ENCODE measurements at places on chromosomes 7 and 10.

GRCh38 chr7:20206104-20206896 is 10.9 kb downstream of the MACC1 start:
- no peak for DNase-seq

GRCh38 chr10:103812432-103812831 is 42.9 kb downstream of the SH3PXD2A start:
- no peak for DNase-seq

GRCh38 chr10:73771722-73772280 is 10.0 kb upstream of the CHCHD1 start:
- DNase-seq, result peak; percentile 93

- DNase-seq, result no peak
Measured at GRCh38 chr7:54060643-54061042, 481.5 kb upstream of the VSTM2A start.

DNA sequence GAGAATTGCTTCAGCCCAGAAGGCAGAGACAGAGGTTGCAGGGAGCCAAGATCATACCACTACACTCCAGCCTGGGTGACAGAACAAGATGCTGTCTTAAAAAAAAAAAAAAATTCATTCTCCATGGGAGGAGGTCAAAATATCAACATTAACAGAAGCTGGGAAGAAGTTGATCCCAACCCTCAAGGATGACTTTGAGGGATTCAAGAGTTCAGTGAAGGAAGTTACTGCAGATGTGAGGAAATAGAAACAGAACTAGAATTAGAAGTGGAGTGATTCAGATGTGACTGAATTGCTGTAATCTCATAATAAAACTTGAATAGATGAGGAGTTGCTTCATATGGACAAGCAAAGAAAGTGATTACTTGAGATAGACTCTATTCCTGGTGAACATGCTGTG is 19.7 kb upstream of the RPEL1 start:
- DNase-seq, result no peak

GRCh38 chr7:99171731-99172130 is 27.8 kb upstream of the SMURF1 start:
- DNase-seq, result no peak

GRCh38 chr10:102785818-102786217 is 42.1 kb downstream of the WBP1L start:
- DNase-seq, result no peak

GRCh38 chr7:50446542-50446960 is 3.6 kb downstream of the FIGNL1 start:
- no peak for DNase-seq

GRCh38 chr7:33055158-33055557 is 7.4 kb downstream of the NT5C3A start:
- DNase-seq, result no peak

DNA sequence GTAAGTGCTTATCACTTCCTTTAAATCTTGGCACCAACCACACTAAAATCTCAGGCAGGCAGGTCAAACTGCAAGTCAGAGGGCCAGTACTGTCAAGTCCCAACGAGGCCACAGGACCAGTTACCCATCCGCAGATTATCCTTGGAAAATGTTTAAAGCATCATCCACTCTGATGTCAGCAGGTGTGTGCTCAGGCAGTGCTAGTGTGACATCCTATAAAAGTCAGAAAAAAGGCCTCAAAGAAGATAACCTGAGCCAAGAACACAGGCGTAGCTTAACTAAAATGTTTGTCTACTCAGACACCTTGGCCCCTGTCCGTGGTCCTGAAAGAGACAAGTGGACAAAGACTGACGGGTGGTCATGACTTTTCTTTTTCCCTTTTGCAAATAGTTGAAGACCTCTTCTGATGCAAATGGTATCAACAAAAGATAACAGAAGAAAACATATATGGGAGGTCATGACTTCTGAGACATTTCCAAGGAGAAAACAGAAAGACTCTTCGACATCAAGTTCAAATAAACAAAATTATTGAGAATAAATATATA is 309.3 kb downstream of the KCNMA1 start:
- DNase-seq, result peak; percentile 8

- no peak for DNase-seq
Measured at GRCh38 chr7:24972991-24973390, 7.0 kb downstream of the OSBPL3 start.

- no peak for DNase-seq
Measured at GRCh38 chr7:26208040-26208439, 6.5 kb downstream of the CBX3 start.

GRCh38 chr10:12966067-12966466 is 35.4 kb downstream of the CCDC3 start:
- no peak for DNase-seq

DNA sequence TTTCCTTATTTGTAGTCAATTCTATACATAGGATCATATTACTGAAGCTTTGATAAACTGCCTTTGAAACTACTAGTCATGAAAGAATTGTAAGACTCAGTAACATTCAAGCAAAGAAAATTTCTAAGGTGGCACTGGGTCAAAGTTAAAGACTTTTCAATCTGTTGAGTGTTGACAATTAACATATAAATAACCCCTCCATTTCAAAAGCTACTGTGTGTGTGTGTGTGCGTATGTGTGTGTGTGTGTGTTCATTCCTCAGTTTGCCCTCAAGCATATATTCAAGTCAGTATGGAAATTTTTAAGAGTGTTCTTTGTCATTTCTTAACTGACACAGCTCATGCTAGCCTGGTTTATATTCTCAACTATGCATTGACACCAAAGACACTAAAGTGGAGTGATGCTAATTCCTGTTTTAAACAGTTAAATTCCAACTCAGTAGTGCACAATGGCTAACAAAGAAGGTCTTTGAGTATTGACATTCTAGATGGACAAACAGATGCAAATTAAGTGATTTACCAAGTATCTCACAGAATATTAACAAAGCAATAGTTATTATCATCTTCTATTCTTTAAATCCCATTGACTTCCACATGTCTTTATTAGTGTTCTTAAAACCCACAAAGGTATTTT is 314.8 kb upstream of the GRM3 start:
- DNase-seq, result no peak

GRCh38 chr10:102752934-102753664 is 9.4 kb downstream of the WBP1L start:
- DNase-seq, result no peak

DNA sequence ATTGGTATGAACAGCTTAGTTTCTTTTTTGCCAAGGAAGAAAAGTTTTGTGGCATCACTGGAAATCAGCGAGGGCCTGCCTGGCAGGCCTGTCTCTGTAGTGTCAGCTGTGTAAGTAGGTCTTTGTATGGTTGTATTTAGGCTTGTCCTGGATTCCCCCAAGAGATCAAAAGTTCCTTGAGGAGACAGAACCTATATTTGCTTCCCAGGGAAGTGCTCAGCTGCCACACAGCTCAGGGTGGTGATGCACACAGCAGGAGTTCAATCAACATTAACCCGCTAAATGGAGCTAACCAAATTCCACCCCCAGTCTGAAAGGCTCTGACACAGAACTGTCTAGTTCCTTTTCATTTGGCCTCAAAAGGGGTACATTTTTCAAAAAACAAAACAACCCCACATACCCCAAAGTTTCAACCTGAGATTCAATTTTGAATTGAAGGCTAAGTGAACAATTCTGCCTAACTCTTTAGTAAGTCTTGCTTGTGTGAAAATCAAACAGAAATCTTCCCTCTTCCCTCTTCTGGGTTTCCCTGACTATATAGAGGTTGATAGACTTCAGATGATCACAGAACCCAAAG is 124.4 kb downstream of the CLEC2L start:
- no peak for DNase-seq

- DNase-seq, result peak; percentile 63
Measured at GRCh38 chr7:96236198-96237039, 85.5 kb downstream of the SLC25A13 start.

DNA sequence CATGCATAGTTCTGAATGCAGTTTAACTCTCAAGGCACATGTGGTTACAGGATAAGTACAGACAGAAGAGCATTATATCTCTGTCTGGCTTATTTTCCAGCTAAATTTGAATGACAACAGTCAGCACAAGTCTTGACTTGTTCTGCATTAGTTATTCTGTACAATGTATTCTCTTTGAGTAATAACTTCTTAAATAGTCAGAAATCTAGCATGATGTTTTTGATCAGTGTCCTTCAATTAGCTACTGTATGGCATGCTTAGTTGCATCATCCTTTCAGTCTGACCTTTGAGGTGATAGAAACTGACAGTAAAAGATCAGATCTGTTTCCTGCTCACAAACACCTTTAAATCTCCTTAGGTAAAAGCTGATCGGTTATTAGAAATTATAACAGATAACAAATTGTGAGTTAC is 118.1 kb downstream of the ARL4A start:
- no peak for DNase-seq

DNA sequence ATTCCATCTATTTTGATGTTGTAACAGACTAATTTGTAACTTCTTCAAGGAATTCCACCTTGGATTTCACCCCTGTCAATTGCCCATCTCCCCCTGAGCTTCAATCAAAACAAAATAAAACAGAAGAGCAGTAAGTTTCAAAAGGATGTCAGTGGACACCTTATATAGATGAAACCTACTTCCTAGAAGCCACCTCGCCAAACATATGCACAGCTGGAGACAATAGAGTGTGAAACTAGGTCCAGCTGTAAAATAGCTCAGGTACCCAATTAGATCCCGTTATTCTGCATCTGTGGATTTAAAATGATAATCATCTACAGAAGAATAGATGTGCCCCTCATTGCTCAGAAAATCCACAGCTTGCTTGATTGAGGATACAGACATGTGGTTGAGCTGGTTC is 598.6 kb downstream of the SH2D4B start:
- no peak for DNase-seq

Data from heart right ventricle (tissue), 16 donors.